GM23338 (cell line): ENCODE measurements at places on chromosomes 7 and 10. TPM values are rescaled to one million over a fixed set of nuclear protein-coding genes. Genes with fewer than 3 reads are reported as not detected.
A peak's percentile ranks its signal among the peaks of the same experiment; 100 is the strongest.

GRCh38 chr10:132363921-132364593 lies 32.1 kb downstream of the LRRC27 start:
- no peak for DNase-seq

Gene CPN1
- 0.32 TPM in 1 of 2 replicates, not detected in the other for polyA plus RNA-seq

Gene CASP7
- polyA plus RNA-seq: 2.1 and 2.5 TPM in 2 replicates

Gene HOXA10
- not detected in 2 replicates for polyA plus RNA-seq

GRCh38 chr7:32062150-32062549 lies 8.1 kb downstream of the PDE1C start:
- DNase-seq: peak; percentile 87

GRCh38 chr7:4631380-4632179 lies 50.5 kb upstream of the FOXK1 start:
- DNase-seq: peak; percentile 90
